GM04503 (cell line): ENCODE measurements at places on chromosomes 12 and 14.

DNA sequence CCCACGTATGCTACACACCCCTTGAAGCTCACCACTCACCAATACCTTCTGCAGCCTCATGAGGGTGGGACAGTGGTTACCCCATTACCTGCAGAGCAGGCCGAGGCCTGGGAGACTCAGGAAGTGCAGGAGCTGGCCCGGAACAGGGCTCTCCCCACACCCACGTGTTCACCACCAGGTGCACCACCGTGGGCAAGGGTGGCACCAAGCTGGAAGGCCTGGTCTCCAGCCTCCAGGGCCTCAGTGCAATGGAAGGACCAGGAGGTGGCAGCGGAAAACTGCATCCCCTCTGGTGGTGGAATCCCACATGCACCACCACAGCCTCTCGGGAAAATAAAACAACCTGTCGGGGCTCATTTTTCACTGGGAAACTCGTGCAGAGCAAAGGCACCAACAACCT lies 36.4 kb downstream of the ITPK1 start:
- no peak for DNase-seq

DNA sequence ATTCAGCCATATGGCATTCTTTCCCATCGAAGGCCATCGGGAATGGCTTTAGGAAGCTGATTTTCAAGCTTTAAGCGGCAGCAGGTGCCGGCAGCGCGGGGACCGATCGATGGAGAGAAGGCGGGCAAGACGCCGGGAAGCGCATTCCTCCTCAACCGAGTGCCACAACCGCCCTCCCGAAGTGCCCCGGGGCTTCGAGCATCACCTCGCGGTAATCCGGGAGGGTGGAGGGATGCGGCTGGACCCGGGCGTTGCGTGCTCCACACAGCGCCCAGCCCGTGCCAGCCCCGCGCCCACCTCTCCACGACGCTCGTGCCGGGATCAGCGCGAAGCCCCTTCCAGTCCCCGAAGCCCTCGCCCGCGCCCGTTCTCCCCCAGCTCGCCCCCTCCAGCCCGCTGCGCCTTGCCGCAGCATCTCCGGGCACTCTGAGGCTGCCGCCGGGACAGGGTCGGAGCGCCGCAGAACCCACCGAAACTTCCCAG lies 3.2 kb downstream of the USP44 start:
- no peak for DNase-seq

GRCh38 chr14:33922125-33922524 lies 28.7 kb downstream of the EGLN3 start:
- no peak for DNase-seq

DNA sequence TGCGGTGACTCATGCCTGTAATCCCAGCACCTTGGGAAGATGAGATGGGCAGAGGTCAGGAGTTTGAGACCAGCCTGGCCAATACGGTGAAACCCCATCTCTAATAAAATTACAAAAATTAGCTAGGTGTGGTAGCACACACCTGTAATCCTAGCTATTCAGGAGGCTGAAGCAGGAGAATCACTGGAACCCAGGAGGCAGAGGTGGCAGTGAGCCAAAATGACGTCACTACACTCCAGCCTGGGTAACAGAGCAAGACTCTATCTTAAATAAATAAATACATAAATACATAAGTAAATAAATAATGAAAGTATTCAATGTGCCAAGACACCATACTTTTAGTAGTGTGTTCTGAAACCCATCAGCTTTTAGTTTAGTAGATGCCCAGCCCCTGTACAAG lies 308.1 kb upstream of the FLRT2 start:
- no peak for DNase-seq

DNA sequence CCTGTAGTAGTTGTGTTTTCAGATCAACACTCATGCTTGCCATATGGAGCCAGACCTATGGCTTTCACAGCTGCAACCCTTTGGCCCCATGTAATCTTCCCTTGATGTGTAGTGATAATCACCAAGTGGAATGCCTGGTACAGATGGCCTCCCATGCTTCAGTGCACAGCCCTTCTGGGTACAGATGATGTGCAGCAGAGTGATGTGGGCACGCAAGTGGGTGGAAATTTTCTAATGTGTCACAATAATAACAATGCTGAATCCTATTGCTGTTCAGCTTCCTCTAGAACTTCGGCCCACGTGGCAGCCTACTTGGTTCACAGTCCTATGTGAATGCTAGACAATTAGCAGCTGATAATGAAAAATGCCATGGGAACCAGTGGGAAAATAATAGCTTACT lies 188.1 kb downstream of the SNAPC1 start:
- no peak for DNase-seq

GRCh38 chr14:104578321-104578720 lies 1.2 kb upstream of the C14orf180 start:
- no peak for DNase-seq

GRCh38 chr12:127170226-127171180 lies 1096.5 kb upstream of the TMEM132C start:
- peak; percentile 77 for DNase-seq

DNA sequence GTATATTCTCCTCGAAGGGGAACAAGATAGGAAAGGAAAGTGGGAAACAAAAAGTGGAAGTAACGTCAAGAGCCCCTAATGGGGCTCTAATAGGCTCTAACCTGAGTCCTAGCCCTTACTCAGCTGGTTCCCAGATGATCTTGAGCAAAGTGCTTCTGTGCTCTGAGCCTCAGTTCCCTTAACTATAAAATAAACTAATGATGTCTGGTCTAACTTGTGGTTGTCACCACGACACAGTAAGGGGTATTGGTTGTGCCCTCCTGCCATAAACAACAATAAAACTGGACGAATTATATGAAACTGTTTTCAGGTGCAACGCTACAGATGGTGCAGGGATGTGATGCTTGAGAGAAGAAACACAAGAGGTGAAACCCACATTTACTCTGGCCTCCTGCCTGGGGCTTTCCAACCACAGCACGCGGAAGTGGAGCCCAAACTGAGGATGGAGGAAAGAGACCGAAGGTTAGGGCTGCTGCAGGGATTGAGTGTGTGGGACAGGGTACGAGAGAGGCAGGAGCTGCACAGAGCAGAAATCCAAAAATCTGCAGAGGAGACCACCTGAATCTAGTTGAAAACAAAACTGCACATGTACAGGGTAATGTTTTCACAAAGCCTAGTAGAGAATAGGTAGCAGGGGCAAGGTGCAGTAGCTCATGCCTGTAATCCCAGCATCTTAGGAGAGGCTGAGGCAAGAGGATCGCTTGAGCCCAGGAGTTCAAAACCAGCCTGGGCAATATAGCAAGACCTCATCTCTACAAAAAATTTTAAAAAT lies 45.6 kb upstream of the BCL2L14 start:
- no peak for DNase-seq

GRCh38 chr12:5317556-5317955 lies 114.4 kb upstream of the NTF3 start:
- no peak for DNase-seq

DNA sequence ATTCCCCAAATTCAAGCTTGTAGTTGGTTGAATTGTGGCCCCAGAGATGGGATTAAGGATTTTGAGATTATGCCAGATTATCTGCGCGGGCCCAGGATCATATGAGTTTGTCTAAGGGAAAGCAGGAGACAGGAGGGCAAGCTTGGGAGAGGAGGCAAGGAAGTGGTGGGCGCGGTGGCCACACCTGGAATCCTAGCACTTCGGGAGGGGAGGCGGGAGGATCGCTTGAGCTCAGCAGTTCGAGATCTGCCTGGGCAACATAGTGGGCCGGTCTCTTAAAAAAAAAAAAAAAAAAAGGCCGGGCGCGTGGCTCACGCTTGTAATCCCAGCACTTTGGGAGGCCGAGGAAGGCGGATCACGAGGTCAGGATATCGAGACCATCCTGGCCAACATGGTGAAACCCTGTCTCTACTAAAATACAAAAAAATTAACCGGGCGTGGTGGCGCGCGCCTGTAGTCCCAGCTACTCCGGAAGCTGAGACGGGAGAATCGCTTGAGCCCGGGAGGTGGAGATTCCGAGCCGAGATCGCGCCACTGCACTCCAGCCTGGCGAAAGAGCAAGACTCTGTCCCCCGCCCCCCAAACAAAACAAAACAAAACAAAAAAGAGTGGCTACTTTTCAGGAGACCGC lies 881 bp upstream of the PUS1 start:
- DNase-seq: no peak

DNA sequence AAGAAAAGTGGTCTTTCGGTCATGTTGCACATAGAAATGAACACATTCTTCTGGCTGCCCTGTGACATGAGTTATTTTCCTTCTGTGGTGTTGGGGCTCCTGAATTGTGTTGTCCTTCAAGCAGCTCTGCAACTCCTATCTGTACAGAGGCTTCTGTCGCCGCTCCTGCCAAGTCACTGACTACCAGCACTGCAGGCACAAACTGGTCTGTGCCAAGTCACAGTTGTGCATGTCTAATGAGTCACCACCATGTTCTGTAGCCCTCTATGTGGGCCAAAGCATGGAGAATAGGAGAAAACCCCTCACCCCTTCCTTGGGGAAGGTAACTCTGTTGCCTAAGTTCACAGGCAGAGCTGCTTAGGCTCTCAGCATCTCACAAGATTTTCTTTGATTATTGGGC lies 283.3 kb downstream of the RPL10L start:
- no peak for DNase-seq

DNA sequence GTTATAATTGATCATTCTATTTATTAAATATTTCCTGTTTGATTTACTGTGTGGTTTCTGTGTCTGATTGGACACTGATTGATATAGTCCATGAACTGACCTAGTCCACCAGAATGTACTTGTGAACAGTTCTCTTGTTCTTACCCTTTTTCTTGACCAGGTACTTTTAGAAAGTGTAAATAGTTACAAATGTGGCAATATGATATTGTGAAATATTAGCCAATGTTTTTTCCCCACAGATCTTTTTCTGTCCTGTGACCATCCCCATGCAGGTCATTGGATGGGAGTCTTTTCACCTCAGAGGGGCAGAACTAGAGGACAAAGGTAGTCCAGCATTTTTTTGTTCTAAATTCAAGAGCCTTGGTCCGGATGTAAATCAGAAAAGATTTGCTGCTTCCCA lies 8.3 kb upstream of the CRY1 start:
- DNase-seq: no peak

DNA sequence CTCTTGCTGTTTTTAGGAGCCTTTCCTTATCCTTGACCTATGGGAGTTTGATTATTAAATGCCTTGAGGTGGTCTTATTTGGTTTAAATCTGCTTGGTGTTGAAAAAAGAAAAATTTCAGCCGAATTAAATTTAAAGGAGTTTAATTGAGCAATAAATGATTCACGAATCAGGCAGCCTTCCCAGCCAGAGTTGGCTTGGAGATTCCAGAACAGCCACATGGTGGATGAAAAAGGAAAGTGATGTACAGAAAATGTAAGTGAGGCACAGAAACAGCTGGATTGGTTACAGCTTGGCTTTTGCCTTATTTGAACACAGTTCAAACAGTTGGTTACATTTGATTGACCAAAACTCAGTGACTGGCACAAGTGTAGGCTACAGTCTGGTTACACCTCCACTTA lies 69.7 kb downstream of the WASHC3 start:
- DNase-seq: no peak

DNA sequence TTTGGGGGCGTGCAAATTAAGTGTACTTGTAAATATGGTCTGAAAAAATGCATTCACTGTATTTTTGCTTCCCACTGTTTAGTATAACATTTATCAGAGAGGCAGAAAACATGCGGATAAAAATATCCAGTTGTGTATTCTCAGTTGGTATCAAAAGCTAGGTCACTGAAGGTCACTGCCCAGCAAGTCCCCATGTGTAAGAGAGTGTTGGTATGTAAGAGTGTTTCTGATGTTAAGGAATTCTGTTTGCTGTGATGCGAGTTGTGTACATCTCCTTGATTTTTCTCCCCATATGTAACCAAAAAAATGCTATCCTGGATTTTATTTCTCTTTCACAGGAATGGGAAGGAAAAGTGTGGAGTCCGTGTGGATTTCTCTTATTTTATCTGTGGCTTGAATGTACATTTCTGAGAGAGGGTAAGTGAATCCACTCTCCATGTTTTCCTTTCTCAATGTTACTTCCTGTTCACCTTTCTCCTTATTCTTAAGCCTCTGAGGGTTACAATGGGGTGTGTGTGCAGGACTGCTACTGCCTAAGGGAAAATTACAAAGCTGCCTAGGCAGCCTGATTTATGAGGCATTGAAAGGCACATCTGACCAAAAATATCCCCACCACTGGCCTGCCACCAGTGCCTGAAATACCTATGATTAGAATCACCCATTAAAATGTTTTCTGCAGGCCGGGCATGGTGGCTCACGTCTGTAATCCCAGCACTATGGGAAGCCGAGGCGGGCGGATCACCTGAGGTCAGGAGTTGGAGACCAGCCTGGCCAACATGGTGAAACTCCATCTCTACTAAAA lies 97.9 kb upstream of the USP44 start:
- peak; percentile 89 for DNase-seq

DNA sequence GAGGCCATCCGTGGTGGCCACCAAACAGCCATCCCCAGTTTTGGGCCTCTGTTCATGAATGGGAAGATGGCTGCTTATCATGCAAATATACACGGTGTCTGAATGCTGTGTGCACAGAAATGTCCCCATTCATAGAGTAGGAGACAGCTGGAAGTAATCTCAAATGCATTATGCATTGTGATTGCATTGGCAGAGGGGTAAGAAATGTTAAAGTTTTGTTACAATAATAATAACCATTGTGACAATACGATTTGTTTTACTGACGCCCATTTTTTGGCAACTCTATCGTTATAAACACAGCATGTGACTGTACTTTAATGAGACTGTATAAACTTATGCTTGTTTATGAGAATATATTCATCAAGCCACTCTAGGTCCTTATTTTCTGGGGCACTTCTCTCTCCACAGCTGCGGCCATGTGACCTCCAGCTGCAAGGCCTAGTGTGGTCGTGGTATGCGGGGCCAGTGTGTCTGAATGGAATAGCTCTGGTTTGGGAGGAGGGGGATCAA lies 474.3 kb downstream of the VRK1 start:
- DNase-seq: no peak

GRCh38 chr12:82174936-82175335 lies 183.3 kb downstream of the CCDC59 start:
- no peak for DNase-seq

- no peak for DNase-seq
Observed at GRCh38 chr12:3304436-3305165, 186.4 kb upstream of the PRMT8 start.

DNA sequence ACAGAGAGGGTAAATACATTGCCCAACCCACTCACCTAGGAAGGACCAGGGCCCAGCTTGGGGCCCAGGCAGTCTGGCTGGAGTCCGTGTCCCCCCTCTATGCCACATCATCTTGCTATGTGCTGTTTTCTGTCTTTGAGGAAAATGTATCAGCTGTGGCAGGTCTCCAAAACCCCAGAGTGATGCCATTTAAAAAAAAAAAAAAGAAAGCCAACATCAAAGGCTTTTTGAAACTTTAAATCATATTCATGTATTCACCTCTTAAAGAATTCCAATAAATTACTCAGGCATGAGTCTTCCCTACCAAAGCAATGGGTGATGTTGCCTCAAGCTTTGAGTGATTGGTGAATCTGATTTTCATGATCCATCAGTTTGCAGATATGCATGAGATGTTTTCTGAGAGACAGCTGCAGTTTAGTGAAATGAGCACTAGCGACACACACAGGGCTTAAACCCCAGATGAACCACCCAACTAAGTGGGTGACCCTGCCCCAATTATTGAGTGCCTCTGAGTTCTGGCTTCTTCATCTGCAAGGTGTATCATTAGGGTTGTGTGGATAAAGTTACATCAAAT lies 6.1 kb downstream of the KRT81 start:
- DNase-seq: no peak

- no peak for DNase-seq
Observed at GRCh38 chr14:53534841-53535240, 381.7 kb upstream of the DDHD1 start.
